ENCODE measurements at places on chromosomes 11 and 22.

GRCh38 chr11:3879967-3880542 is 24.6 kb downstream of the STIM1 start:
- DNase-seq, result no peak

- no peak for DNase-seq
Observed at GRCh38 chr11:63845303-63845702, 6.4 kb downstream of the MARK2 start.

- no peak for DNase-seq
Observed at GRCh38 chr11:128506356-128506755, 81.0 kb downstream of the ETS1 start.

- no peak for DNase-seq
Observed at GRCh38 chr22:47374901-47375575, 612.6 kb downstream of the TBC1D22A start.

DNA sequence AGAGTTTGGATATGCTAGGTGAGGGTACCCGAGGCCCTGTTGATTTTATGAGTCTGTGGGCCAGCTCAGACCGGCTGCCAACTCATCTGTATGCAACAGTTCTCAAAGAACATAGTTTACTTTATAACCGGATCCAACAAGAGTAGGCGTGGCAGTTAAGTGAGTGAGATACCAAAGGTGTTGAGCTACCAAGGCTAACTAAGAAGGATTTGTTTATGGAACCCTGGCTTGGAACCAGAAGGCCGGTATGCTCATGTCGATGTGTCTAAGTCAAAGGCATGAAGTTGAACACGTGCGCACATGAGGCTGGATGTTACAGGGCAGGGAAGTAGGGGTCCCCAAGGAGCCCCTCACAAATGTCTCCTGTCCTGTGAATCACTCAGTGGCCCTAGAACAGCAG is at the start of gene KCNJ1:
KCNJ1 (minus strand) TSS at position 20 of the 400 bp plus-strand sequence. CDS start 27,053 bp downstream, outside the sequence.
- peak; percentile 11 for DNase-seq

GRCh38 chr11:46472662-46472994 is 81.1 kb upstream of the CHRM4 start:
- no peak for DNase-seq

DNA sequence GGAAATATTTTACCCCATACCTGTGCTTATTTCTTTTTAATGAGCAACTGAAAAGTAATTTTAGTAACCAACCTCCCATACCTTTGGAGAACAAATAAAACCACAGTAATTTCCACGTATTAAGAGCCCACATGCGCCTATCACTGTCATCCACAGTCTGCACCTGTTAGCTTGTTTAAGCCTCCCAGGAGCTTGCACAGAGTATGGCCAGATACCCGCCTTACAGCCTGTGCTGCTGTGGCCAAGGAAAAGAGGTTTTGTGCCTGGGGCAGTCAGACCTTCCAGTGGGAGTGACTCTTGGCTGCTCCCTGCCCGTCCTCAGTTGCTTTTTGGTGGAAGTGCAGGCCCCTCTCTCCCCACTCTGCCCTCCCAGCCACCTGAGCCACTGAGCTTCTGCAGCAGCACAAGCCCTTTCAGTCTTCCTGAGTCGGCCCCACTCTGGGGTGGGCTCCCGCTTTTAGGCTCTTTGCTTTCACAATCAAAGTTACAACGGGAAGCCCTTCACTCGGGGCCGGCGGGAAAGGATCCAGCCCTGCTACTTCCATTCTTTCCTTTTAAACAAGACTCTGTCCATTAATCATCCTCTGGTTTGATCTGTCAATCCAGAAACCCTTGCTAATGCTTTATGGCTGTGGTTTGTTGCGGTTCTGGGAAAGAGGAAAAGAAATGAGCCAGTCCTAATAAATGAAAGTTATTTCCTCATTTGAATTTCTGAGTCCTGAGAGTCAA is 308.8 kb downstream of the TBC1D22A start:
- DNase-seq, result no peak

GRCh38 chr11:116576526-116576925 is 196.3 kb downstream of the BUD13 start:
- DNase-seq, result peak; percentile 15

GRCh38 chr11:40867991-40868632 is 591.3 kb downstream of the LRRC4C start:
- no peak for DNase-seq

DNA sequence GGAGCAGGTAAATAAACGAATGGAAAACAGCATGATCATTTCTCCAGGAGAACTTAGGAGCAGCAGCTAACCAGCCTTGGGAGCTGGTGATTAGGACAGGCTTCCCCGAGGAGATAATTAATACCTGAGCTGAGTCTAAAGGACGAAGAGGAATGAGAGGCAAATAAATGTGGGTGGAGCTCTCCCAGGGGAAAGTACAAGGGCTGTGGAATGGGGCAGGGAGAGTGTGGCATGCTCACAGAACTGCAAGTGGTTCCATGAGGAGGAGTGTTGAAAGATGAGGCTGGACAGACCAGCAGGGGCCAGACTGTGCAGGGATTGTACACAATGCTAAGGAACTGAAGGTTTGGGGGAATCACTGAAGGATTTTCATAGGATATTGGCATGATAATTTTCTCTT is 14.2 kb upstream of the TLCD5 start:
- DNase-seq, result no peak

- no peak for DNase-seq
Observed at GRCh38 chr11:94647926-94648325, 80.8 kb downstream of the PIWIL4 start.

- DNase-seq, result no peak
Observed at GRCh38 chr11:116812109-116812508, 11.0 kb downstream of the APOA4 start.

DNA sequence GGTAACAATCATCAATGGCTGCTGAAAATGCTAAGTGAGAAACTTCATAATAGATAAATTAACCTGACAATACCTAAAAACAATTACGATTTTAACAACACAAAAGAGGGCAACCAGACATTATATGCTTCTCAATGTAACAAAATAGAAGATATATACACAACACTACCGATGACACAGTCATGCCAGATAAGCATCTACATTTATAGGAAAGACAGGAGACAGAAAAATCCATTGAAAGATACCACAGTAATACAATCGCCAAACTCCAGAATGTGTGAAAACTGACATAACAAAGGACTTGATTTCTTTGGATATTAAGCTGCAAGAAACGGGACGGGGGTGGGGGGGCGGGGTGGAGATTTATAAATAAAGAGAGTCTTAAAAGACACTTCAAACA is 28.3 kb downstream of the USP28 start:
- DNase-seq, result no peak

- no peak for DNase-seq
Observed at GRCh38 chr11:38252620-38253019, 1654.6 kb upstream of the RAG2 start.

DNA sequence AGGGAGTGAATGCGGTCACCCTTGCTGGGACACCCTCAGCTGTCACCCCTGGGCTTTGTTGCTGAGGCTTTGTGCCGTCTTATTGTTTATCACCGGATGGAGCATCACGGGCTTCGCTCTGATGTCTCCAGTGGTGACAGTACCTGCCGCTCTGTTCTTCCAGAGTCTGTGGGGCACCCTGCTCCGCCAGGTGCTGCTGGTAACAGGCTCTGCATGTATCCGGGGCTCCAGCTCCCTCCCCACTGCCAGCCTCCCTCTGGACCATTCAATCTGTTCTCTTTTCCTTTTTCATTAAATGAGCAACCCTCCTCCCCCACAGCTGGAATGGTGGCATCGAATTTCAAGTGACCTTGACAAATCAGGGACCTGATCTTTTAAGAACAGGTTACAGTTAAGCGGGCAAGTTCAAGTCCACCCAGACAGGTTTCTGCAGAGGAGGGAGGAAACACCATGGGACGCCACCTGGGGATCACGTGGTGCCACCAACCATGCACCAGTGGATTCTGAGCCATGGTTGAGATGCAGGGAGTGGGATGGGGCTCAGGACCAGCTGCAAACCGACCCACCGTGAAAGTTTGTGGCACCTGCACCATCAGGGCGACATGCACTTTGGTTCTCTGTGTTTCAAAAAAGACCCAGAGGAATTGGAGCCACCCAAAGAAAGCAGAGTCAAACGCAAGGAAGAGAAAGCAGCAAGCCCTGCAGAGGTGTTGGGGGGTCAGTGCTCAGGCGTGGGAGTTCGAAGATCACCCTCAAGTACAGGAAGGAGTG is 89.3 kb downstream of the BCR start:
- DNase-seq, result no peak

DNA sequence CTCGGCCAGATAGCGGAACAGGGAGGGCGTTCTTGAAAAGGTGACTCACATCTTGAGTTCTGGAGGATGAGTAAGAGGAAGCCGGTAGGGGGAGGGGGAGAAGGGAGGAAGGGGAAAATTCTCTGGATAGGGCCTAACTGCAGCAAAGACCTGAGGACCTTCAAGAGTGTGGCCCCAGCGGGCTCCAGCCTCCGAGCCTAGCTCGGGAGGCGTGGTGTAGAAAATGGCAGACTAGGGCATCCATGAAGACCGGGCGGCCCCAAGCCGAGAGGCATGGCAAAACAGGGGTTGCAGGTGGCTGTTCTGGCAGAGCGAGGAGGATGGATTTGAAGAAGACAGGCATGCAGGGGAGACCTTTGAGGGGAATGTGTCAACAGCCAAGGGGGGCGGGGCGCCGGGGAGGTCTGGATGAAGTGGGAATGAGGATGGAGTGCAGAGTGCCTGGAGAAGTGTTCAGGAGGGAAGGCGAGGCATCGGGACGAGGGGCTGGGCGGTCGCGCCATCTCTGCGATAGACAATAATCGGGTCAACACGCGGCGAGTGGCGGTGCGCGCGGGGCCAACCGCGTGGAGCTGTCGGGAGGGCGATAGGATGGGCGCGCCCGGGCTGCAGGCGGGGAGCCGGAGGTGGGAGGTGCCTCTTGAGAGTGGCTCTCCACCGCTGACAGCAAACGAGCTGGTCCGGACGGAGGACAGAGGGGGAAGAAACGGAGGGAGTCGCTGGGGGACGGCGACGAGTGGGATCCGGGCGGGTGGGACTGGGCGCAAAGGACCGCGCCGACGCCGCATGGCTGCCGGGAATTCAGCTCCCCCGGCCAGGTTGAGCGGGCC is 40.0 kb upstream of the CREB3L1 start:
- peak; percentile 88 for DNase-seq

- DNase-seq, result no peak
Observed at GRCh38 chr22:37725551-37726240, 28.8 kb downstream of the TRIOBP start.

- DNase-seq, result no peak
Observed at GRCh38 chr11:79809487-79809886, 368.7 kb upstream of the TENM4 start.

GRCh38 chr22:33519974-33520903 is 400.0 kb downstream of the LARGE1 start:
- DNase-seq, result no peak

GRCh38 chr11:128152796-128153696 is 434.3 kb downstream of the ETS1 start:
- DNase-seq, result no peak

- no peak for DNase-seq
Observed at GRCh38 chr11:46513934-46514342, 79.9 kb downstream of the AMBRA1 start.

GRCh38 chr11:65624931-65625627 is 9.5 kb downstream of the PCNX3 start:
- no peak for DNase-seq

DNA sequence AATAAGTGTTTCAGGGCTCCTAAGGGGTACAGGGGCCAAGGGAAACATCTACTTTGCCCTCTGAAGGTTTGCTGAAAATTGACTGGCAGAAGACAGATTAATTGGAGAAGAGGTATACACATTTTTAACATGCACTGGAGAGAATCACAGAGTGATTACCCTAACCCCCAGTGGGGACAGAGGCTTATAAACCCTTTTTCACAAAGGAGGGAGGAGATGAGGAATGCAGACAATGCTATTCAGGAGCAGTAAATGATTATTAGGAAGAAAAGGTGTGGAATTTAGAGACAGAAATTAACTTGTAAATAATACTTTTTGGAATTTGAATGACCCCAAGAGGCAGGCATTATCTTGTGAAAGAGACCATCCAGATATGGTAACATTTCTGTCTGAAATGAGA is 582.4 kb upstream of the B3GAT1 start:
- no peak for DNase-seq

GRCh38 chr22:45129703-45130524 is 33.8 kb upstream of the NUP50 start:
- peak; percentile 73 for DNase-seq

- DNase-seq, result no peak
Observed at GRCh38 chr11:120893440-120894201, 130.3 kb upstream of the TBCEL start.

DNA sequence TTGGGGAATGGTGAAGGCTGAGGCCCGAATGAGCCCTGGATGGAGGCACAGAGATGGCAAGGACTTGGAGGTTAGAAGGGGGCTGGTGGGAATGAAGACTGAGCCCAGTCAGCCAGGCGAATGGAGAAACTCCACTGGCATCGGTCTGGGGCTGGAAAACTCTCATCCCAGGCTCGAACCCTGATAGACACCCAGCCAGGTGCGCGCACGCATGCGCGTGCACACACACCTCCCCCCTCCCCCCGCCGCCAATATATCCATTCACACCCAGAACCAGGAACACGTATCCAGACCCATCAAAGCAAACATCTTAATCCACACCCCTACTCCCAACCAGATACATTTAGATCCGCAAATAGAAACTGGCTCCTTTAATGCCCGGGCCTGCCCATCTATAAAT is 139.3 kb downstream of the CEP164 start:
- DNase-seq, result no peak

- no peak for DNase-seq
Observed at GRCh38 chr11:76259299-76259908, 53.1 kb upstream of the WNT11 start.

GRCh38 chr22:46148816-46149511 is 1.4 kb upstream of the PPARA start:
- no peak for DNase-seq

DNA sequence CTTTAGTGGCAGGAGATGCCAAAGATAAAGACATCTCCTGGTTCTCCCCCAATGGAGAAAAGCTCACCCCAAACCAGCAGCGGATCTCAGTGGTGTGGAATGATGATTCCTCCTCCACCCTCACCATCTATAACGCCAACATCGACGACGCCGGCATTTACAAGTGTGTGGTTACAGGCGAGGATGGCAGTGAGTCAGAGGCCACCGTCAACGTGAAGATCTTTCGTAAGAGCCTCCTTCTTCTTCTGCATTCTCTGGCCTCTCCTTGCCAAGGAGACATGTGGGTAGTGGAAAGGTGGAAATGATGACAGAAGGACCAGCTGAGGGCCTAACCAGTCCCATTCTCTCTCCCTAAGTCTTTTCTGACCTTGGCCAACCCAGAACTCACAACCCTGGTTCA is 110.1 kb upstream of the TTC12 start:
- no peak for DNase-seq
